ENCODE measurements at places on chromosomes 1 and 21.
A peak's percentile ranks its signal among the peaks of the same experiment; 100 is the strongest.

- DNase-seq: no peak
These were observed 8.7 kb upstream of the SEC16B start for GRCh38 chr1:177978530-177978929.

DNA sequence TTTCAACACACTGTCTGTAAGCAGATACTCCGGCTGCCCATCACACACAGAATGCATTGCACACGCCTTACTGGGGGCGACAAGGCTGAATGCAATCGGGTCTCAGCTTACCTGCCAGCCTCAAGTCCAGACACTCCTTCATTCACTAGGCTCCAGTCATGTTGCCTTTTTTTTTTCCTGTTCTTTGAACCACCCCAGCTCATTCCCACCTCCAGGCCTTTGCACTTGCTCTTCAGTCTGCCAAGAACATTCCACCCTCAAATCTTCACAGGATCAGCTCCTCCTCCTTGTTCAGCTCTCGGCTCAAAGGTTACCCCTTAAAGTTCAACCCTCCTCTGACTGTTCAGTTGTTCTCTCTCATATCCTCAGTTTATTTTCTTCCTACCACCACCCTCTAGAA lies 181.9 kb upstream of the ESRRG start:
- no peak for DNase-seq

GRCh38 chr1:1274299-1274930 lies 761 bp upstream of the UBE2J2 start:
- no peak for DNase-seq

DNA sequence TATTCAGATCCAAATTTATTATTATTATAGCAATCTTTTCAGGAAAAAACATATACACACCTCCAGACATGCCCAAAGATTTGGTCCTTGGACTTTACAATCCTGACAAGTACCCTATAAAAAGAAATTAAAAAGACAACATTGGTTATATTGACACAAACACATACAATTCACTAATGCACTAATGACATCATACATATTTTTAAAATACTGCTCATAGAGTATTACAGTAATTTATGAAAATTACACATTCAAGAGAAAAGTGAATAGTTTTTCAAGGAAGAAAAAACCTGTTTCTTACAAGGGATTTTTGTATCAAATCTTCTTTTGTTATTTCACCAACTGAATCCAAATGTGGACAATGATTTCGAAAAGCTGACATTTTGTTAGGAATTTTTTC lies 18.3 kb downstream of the USP33 start:
- DNase-seq: no peak

DNA sequence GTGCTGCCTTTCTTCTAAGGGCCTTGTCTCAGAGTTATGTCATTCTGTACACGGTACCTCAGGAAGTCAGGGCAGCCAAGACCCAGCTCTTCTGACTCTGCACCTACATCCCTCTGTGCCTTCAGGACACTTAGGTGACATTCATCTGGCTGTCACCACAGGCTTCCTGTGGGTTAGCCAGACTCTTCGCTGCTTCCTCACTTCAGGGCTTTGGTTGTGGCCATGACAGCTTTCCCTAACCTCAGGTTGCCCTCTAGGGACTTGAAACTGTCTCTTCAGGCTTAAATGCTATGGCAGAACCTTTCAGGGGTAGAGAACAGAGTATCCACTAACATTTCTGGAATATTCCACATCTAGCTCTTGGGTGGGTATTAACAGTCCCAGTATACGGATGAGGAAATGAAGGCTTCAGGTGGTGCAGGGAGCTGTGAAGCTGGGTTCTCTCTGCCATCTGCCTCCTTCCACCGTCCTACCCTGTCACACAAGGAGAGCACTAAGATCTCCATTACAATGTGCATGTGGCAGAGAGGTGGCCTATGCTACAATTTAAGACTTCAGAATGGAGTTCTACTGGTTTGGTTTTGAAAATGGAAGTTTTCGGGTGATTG lies 9.9 kb downstream of the TSSK3 start:
- DNase-seq: no peak

DNA sequence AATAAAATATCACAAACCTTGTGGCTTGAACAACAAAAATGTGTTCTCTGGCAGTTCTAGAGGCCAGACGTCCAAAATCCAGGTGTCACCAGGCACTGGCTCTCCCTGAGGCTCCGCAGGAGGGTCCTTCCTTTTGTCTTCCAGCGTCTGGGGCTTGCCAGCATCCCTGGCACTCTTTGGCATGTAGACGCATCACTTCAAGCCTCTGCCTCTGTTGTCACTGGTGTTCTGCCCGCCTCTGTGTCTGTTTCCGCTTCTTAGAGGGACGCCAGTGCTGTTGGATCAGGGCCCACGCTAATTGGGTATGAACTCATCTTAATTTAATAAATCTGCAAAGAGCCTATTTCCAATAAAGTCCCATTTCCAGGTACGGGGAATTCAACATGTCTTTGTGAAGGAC lies 273.7 kb upstream of the C1orf174 start:
- no peak for DNase-seq

GRCh38 chr1:206002871-206003801 lies at the start of gene RAB7B:
Gene RAB7B, minus strand, starts transcription at chr1:206003395. Its CDS starts 9,260 bp downstream, at chr1:205994135.
- DNase-seq: no peak

- peak; percentile 60 for DNase-seq
These were observed 19.4 kb upstream of the KIF21B start for GRCh38 chr1:201042779-201043461.

DNA sequence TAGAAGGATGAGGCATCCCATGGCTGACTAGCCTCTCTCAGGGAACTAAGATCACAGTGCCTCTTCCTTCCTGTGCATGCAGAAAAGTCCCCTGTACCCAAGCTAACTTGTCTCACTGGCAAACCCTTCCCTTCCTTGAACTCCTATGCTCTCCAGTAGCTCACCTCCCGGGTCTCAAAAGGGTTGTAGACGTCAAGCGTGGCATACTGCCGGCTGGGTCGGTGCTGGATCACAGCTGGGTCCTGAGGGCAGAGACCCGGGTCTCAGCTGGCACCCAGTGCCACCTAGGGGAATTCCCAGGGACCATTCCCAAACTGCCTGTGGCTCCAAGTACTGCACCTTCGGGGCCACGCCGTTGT lies 688 bp downstream of the SCAMP3 start:
- peak; percentile 43 for DNase-seq

GRCh38 chr1:184416481-184416880 lies 29.7 kb downstream of the C1orf21 start:
- DNase-seq: no peak

- no peak for DNase-seq
These were observed 166.8 kb downstream of the HIVEP3 start for GRCh38 chr1:41751804-41752513.

GRCh38 chr1:89962742-89963075 lies 32.2 kb upstream of the ZNF326 start:
- DNase-seq: no peak

DNA sequence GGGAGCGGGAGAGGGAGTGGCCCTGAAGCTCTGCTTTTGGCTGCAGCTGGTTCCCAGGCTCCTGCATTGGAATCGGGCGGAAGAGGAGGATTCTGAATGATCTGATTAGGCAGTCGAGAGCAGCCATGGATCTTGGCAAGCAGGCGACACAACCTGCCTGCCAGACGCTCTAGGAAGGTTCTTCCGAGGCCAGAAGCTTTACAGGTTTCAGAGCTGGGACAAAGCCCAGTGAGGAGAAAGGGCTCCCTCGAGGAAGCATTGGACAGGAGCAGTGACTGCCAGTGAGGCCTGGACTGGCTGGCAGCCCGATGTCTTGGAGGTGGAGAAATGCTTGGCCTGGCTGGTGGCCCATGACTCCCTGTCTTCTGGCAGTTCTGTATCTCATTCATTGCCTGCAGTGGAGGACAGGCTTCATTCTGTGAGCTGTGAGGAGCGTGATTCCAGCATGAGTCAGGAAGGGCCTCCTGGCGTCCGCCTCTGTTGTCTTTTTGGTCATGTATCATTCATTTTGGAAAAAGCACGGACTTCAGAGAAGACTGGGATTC lies 132.7 kb upstream of the IPO9 start:
- DNase-seq: no peak

Data from SHP77 (cell line).